Stimulated activated CD8-positive, alpha-beta memory T cell treated with anti-CD3 and anti-CD28 coated beads, Interleukin-2, amount 100 ng/mL, for 1 hour (primary cell): ENCODE measurements at places on chromosomes 2 and 18.

DNA sequence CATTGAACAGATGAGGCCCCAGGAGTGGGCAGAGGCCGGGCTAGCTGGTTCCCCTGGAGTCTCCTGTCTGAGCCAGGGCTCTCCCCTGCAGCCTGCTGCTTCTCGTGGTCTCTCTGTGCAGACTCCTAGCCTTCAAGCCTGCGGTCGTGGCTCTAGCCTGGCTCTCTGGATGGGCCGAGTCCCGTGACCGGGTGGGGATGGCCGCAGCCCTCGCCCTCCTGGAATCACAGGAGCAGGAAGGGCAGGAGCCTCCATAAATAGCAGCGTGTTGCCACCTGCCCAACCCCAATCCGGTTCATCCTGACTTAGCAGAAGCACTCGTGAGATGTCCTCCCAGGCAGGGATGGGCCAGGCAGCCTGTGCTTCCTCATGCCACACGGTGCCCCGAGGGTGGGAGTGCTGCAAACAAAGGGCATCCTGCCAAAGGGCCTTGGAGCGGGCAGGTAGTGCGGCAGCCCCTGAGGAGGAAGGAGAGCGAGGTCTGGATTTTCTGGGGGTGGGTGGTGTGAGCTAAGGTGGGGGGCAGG lies 43.9 kb downstream of the FOSL2 start:
- DNase-seq: no peak

- no peak for DNase-seq
Observed at GRCh38 chr18:61882296-61883004, 10.4 kb downstream of the RNF152 start.

- DNase-seq: no peak
Observed at GRCh38 chr2:203886661-203887151, 19.1 kb downstream of the CTLA4 start.

GRCh38 chr18:36376361-36376760 lies 78.8 kb downstream of the FHOD3 start:
- DNase-seq: no peak

- no peak for DNase-seq
Observed at GRCh38 chr18:5417342-5417741, 121.8 kb upstream of the ZBTB14 start.

DNA sequence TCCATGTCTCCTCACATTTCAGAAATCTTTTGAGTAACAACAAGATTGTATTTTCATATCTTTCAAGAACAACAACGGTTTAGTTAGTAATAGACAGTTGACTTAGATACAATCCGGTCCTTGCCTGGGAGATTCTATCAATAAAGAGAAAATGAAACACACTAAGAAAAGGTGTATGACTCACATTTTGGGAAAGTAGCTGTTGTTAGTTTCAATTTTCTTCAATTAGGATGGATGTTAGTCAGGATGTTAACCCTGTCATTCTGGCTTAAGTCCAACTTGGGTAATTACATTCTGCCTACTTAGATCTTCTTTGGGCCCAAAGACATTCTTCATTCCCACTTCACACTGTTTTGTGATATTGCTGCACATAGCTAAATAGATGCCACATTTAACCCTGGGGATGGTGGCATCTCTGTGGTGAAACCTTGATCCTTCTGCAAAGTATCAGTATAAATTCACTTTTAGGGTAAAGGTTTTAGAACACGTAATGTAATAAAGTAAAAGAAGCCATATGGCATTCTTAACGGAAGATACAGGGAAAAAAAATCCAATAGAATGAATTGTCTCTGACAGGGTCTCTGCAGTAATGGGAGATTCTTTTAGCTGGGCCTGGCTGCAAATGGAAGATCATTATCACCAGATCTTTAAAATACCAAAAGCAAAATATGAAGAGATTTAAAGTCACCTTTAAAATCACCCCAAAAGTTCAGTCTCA lies 365.5 kb downstream of the FIGN start:
- DNase-seq: no peak

GRCh38 chr2:226673314-226673723 lies 126.3 kb downstream of the IRS1 start:
- DNase-seq: no peak

DNA sequence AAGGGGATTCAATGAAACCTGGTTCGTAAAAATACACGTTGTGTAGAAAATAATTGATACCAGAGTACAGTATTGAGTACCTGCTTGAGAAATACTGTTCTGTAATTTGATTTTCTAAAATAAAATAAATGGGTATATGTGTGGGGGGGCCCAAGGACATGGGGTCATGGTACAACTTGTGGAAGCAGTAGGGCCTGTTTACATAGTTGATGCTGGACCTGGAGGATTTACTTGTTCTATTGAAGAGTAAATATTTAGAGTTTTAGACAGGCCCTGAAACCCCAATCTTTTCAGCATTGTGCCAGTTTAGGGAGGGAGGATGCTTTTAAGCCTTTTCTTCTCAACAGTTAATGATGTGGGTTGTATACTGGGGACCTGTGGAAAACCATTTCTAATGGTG lies 11.7 kb downstream of the CERS6 start:
- no peak for DNase-seq

- no peak for DNase-seq
Observed at GRCh38 chr2:231189571-231190495, 8.6 kb upstream of the ARMC9 start.

DNA sequence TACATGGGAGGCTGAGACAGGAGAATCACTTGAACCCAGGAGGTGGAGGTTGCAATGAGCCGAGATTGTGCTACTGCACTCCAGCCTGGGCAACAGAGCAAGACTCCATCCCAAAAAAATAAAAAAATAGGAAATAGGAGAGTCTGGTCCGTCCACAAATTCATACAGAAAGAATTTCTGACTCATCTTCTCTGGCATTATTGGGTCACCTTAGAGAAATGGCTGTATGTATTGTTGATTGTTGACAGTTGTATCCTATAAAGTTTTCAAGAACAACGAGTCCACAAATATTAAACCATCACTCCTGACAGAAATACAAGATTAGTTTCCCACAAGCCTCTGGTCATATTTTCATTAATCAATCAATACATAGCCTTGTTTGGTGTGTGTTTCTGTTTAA lies 20.4 kb downstream of the RBM43 start:
- DNase-seq: no peak
